ENCODE measurements at places on chromosomes 5 and 9.

GRCh38 chr5:138829341-138829740 lies 45.8 kb downstream of the LRRTM2 start:
- DNase-seq, result no peak

- DNase-seq, result no peak
Measured at GRCh38 chr9:26809795-26810194, 82.8 kb downstream of the CAAP1 start.

- no peak for DNase-seq
Measured at GRCh38 chr9:113388833-113389232, 12.0 kb upstream of the HDHD3 start.

GRCh38 chr9:27425827-27426510 lies 98.1 kb upstream of the IFNK start:
- DNase-seq, result no peak

DNA sequence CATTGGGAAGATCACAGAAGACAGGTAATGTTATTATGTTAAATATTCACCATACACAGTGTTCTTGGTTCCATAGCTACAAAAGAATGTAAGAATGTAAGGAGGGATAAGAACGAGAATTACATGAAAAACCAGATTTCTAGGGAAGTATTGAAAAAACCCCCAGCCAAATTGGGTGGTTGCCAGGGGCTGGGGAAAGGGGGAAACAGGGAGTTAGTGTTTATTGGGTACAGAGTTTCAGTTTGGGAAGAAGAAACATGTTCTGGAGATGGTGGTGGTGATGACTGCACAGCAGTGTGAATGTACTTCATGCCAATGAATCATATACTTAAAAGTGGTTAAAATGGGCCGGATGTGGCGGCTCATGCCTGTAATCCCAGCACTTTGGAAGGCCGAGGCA lies 40.3 kb downstream of the GLRX start:
- DNase-seq, result no peak

DNA sequence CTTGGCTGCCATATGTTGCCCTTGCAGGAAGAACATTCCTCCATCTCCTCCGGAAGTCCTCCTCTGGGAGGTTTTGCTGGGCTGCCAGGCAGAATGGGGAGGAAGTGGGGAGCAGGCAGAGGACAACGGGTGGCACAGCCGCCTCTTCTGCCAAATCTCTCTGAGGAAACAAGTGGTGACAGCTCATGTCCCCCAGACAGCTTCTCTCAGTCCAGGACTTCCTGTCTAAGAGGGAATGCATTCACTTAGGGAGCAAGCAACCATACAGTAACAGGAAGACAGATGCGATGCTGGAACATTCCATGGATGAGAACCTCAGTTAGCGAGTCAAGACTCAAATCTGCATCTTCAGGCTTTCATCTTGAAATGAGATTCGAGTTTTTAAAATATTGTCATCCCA lies 701.0 kb downstream of the SEMA5A start:
- DNase-seq, result no peak

- no peak for DNase-seq
Measured at GRCh38 chr5:93145767-93146166, 435.3 kb downstream of the NR2F1-AS1 start.

DNA sequence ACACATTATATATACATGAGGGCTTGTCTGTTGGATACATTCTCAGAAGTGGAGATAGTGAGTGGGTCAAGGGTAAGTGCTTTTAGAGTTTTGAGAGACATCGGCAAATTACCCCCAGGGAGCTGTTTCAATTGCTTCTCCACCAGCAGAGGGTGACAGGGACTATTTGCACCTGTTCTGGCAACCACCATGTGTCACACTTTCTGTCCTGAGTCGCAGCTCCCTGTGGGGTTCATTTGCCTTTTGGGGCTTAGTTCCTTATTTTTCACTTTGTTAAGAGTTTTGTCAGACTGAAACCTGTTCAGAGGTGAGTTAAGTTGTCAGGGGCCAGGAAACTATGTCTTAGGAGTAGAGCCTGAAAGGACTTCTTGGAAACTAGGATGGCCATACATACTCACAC lies 20.1 kb upstream of the SLC36A1 start:
- DNase-seq, result no peak

GRCh38 chr9:124567362-124567761 lies 60.2 kb upstream of the NR5A1 start:
- DNase-seq, result no peak

GRCh38 chr5:132389051-132389331 lies 19.5 kb downstream of the SLC22A5 start:
- DNase-seq, result no peak

DNA sequence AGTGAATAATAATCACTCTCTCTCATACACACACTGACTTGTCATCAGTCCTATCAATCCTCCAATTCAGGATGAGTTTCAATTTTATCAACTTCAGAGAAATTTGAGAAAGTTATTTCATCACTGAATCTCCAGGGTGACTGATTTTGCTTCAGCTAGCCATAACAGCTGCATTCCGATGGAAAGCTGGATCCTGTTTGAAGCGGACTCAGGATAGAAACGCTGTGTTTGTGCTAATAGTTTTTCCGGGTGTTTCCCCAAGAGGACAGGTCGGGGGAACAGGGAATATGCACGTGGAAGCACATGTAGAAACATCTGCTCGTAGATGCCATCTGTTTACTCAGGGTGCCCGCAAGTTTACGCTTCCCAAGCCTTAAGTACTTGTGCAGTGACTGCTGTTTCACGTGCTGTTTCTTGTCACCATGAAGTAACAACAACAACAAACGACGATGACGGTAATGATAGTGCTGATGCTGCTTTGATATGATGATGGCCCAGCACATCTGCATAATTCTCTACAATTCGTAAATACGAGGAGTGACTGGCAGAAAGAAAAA lies 263.7 kb upstream of the DAPK1 start:
- no peak for DNase-seq

- DNase-seq, result no peak
Measured at GRCh38 chr9:31639451-31639850, 745.0 kb upstream of the ACO1 start.

- DNase-seq, result no peak
Measured at GRCh38 chr9:133166392-133166791, 2.7 kb upstream of the GBGT1 start.

GRCh38 chr5:758698-759053 lies 25.9 kb downstream of the ZDHHC11B start:
- DNase-seq, result peak; percentile 77

GRCh38 chr5:65152131-65152530 lies 329.6 kb downstream of the ADAMTS6 start:
- no peak for DNase-seq

DNA sequence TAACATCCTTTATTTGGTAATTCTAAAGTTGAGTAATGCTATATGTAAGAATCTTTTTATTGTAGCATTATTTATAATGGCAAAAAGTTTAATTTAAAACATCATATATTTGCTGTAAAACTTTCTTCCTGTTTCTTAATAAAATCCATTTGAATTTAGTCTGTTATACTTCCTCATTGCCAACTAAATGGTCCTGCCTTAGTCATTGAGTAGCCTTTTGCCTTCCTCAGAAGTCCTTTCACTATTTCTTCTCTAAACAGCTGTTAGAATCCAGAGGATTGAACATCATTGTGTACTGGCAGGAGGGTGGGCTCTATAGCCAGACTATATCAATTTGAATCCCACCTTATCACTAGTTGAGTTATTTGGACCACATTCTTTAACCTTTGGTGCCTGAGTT lies 11.0 kb downstream of the SLC44A1 start:
- no peak for DNase-seq

DNA sequence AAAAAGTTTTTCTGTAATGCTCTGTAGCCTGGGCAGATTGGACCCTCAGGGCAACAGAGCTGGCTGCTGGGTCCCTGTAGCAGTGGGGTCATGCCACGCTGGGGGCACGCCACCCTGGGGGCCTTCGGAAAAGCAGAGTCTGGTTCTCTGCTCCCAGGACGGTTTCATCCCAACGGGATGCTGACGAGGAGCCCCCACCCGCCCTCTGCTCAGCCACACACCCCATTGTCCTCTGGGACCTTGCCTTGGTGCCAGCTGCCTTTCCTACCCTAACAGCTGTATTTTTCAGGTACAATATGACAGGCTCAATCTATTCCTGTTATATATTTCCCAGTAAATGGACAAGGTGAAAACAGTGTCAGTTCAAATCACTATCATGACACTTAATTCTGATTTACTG lies 29.0 kb upstream of the MVB12B start:
- DNase-seq, result no peak

DNA sequence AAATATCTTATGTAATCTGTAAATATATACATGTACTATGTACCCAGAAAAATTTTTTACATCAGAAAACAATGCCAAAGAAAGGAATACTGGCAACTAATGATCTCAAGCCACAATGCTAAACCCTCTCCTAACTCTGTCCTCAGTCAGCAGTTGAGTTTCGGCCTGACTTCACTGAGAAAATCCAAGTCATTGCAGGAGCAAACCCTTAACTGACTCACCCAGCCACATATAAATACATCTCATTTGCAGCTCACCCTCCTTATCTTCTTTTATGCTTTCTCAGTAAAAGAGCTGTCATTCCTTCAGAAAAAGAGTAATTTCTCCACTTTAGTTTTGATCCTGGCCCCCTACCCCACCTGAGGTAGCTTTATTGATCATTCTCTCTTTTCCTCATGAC lies 46.1 kb upstream of the TMED7 start:
- DNase-seq, result no peak

- no peak for DNase-seq
Measured at GRCh38 chr9:111962021-111962420, 65.4 kb downstream of the UGCG start.

GRCh38 chr9:112249277-112249676 lies 74.2 kb upstream of the SUSD1 start:
- no peak for DNase-seq

DNA sequence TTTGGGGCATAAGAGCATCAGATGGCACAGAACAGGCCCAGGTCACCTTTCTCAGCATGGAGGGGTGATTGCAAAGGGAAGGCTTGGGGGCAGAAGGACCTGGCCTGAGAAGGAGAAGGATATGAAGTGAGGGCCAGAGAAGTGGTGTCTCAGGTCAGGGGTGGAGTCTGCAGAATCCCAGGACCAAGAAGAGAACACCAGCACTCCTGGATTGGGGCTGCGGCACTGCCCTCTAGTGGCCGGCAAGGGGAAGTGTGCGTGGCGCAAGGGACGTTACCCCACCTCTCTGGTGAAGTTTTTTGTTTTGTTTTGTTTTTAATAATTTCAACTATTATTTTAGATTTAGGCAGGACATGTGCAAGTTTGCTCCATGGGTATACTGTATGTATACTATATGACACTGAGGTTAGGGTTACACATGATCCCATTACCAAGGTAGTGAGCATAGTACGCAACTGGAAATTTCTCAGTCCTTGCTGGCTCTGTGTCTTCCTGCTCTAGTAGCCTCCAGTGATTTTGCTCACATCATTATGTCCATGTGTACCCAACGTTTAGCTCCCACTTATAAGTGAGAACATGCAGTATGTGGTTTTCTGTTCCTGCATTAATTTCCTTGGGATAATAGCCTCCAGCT lies 1548.6 kb downstream of the EFNA5 start:
- DNase-seq, result no peak

DNA sequence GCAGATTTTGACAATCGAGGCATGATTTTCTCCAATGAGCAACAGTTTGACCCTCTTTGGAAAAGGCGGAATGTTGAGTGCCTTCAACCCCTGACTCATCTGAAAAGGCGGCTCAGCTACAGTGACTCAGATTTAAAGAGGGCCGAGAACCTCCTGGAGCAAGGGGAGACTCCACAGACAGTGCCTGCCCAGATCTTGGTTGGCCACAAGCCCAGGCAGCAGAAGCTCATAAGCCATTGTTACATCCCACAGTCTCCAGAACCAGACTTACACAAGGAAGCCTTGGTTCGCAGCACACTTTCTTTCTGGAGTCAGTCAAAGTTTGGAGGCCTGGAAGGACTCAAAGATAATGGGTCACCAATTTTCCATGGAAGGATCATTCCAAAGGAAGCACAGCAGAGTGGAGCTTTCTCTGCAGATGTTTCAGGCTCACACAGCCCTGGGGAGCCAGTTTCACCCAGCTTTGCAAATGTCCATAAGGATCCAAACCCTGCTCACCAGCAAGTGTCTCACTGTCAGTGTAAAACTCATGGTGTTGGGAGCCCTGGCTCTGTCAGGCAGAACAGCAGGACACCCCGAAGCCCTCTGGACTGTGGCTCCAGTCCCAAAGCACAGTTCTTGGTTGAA lies 13.6 kb downstream of the PTPDC1 start:
- DNase-seq, result no peak

GRCh38 chr9:82209797-82210470 lies 221.4 kb downstream of the SPATA31D1 start:
- no peak for DNase-seq

- DNase-seq, result no peak
Measured at GRCh38 chr5:154467655-154468354, 10.2 kb downstream of the HAND1 start.

DNA sequence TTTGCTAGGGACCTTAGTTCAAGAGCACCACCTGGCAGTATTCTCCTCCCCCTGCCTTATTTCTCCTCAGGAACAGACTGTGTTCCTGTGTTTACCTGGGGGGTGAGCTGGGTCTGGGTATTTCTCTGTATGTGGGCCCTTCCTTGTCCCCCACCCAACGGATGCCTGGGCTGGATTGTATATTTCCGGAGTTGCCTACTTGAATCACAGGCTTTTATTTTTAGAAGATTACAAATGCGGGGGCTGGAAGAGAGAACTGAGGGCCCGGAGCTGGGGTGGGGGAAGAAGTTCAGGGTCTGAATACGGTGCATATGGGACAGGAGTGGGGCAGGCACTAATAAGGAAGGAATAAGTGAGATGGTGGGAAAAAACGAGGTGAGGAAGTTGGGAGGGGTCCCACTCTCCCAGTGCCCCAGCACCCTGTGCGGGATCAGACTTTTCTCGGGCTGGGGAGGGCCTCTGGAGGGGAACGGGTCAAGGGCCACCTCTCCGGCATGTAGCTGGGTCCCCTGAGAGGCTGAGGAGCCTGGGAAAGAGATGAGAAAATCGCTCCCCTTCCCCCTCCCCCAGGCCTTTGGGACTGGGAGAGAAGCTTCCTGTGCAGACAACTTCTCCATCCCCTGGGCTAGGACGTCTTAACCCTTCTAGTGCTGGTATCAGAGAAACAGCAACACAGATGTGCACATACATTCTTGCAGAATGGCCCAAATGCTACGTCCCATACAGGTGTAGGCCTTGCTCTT lies 42.1 kb downstream of the PCDH1 start:
- DNase-seq, result no peak

DNA sequence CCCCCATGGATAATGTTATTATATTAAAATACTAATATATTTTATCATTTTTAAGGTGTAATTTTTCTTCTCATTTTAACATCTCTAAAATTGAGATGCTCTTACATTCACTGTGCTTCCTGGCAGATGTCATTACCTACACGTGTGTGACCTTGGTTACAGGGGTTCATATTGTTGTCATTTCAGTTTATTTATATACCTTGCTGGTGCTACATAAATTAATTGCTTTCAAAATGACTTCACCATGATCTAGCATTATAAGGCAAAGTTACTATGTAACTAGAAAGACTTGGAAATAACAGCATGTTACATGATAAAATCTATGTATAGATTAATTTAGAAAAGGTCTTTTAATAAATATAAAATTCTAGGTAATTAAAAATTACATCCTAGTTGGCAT lies 60.9 kb downstream of the ARHGEF28 start:
- no peak for DNase-seq
